ENCODE measurements at places on chromosomes 3 and 15.

DNA sequence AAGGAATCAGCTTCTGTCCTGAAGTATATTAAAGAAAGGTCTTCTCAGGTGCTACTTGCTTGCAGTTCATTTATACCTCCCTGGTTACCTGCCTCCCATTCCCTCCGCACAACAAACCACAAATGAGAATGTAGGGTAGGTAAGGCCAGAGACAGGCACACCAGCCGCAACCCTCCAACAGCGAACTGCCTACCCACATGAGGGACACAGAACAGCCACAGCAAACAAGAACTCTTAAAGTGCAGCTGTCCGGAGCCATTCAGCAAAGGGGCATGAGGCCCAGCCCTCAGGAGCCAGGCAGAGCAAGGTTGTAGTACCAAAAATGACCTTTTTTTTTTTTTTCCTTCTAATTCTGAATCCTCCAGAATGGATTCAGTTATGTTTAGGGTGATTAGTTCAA is 52.4 kb downstream of the SPSB4 start:
- no peak for DNase-seq

DNA sequence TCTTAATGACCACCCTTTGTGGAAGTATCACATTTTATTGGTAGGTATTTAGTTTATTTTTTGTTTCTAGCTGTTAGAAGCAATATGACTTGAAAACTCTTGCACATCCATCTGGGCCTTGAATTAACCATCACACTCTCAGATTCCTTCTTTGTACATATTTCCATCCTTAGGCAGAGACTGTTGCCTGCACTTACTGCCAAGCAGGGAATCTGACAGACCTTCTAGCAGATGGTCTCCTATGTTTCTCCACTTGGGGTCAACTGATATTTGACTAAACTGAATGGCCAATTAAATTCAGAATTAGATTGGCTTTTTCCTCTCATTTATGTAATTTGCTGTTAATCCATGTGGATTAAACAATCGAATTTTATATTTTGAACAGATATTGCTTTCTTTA is 324.9 kb upstream of the TGFBR2 start:
- DNase-seq: no peak

- no peak for DNase-seq
These were observed 91.1 kb downstream of the LINGO1 start for GRCh38 chr15:77541421-77542181.

DNA sequence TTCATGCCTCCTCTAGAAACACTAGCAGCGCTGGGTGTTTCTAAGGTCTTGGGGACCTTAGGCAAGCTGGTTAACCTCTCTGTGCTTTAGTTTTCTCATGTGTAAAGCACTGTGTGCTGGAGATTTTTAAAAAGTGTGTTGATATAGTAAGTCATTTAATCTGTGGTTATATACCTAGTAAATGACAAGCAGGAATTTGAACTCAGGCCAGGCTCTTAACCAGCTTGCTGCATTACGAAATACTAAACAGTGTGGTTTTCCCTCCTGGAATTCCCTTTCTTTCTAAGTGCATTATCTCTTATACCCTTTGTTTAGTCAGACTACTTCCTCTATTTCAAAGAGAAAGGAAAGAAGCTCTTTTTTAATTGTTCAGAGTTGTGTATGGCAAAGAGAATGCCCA is 26.5 kb downstream of the NEO1 start:
- DNase-seq: no peak

DNA sequence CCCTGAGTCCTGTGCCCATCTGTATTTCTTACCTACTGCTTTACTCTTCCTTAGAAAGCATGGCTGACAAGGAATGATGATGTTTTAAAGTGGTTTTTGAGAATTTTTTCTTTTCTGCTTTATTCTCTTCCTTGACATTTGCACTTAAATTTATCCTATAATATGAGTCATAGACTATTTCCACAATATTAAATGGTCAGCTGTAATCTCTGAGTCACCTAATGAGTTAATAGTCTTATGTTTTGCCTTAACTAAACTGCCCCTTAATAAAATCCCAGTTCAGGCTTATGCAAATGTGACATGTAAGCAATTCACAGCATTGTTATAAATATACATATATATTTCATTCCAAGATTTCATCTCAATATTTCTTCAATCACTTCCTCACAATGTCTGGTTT is 23.8 kb downstream of the MEIS2 start:
- no peak for DNase-seq

DNA sequence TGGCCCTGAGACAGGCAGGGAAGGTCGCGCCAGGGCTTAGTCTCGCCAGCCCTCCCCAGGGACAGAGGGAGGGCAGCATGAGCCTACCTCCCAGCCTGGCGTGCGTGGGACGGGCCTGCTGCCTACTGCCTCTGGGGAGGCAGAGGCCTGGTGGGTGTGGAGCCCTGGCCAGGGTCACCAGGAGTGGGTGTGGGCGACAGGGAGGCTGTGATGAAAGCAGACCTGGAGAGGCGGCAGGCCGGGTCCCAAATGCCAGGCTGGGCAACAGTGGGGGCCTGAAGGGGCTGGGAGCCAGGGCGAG is 33.1 kb downstream of the PLXNA1 start:
- DNase-seq: no peak

- DNase-seq: no peak
These were observed 104.2 kb downstream of the ITPR1 start for GRCh38 chr3:4597208-4597985.

All from NCI-H1092 (cell line).